ENCODE measurements at places on chromosomes 3 and 15. TPM values are rescaled to one million over a fixed set of nuclear protein-coding genes. Genes with fewer than 3 reads are reported as not detected.
A peak's percentile ranks its signal among the peaks of the same experiment; 100 is the strongest.

Gene ADAMTS7
- 17.7 TPM for total RNA-seq

Gene SGO1
- not detected for total RNA-seq

Gene REC114
- not detected for total RNA-seq

Gene ANKDD1A
- 23.6 TPM for total RNA-seq

Gene CCR1
- total RNA-seq = 25.2 TPM

Gene MCTP2
- total RNA-seq = 18.3 TPM

Gene ACP3
- 5.0 TPM for total RNA-seq

- H3K4me3 ChIP-seq = no peak overlapping the region
- DNase-seq = no peak
- no peaks in the 10 kb centered on the region for H3K27me3 ChIP-seq
- H3K4me1 ChIP-seq = no peaks in the 10 kb centered on the region
Observed at GRCh38 chr15:67144609-67145311, 79.4 kb downstream of the SMAD3 start.

DNA sequence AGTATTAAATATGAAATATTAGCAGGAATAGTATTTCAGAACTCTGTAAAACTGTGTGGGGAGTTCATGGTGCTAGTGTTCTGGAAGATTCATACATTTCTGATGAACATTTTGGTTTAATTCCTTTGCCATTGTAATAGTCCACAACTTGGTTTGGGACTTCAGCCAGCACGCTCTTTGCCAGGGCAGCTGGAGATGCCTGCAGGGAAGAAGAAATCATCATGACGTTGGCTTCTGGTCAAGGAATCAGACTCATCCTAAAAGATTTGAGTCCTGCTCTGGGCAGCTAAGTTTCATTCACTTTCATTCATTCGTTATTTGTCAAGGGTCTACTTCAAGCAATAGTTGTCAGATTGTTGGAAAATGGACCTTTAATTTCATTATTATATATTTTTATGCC is 32.4 kb upstream of the MRPL3 start:
- no peaks in the 10 kb centered on the region for H3K4me1 ChIP-seq
- no peaks in the 10 kb centered on the region for H3K27me3 ChIP-seq
- no peaks in the 10 kb centered on the region for H3K36me3 ChIP-seq
- H3K27ac ChIP-seq = no peak overlapping the region
- DNase-seq = no peak

GRCh38 chr3:113695786-113696645 is at the start of gene USF3:
Gene USF3 (minus strand): TSS chr3:113696642. CDS start chr3:113674878, 21,764 bp downstream.
- H3K4me3 ChIP-seq = peak within 1 kb of the TSS; percentile 98
- H3K27ac ChIP-seq = peak within 1 kb of the TSS; percentile 100
- H3K27me3 ChIP-seq = no peaks in the 10 kb centered on the region
- DNase-seq = peak; percentile 49
- no peaks in the 10 kb centered on the region for H3K36me3 ChIP-seq

DNA sequence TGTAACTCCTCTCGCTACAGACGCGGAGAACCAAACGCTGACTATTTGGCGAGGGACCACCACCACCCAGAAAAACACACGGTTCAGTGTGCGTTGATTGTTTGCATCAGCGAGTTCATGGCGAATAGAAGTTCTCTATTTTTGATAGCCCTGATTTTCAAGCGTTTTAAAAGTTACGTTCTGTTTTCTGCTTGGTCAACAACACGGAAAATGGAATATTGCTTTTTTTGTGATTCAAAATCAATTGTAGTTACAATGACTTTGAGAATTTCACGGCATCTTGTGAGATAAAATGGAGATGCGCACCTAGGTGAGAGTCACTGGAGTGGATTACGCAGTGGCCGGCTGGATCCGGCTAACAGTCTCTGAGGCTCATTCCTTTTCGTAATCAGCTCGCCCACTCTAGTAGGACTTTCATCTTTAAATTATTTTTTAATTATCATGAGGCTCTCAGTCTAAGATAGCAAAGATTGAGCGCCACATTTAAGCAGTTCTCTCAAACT is 54.8 kb downstream of the CCDC54 start:
- no peaks in the 10 kb centered on the region for H3K36me3 ChIP-seq
- peak overlapping the region; percentile 75 for H3K27ac ChIP-seq
- no peaks in the 10 kb centered on the region for H3K4me1 ChIP-seq
- H3K4me3 ChIP-seq = peak overlapping the region; percentile 68
- DNase-seq = no peak

GRCh38 chr3:44584646-44585501 is at the start of gene ZNF660:
Gene ZNF660 (plus strand): TSS chr3:44584964. CDS start chr3:44594194, 9,230 bp downstream.
- no peak for DNase-seq
- H3K27me3 ChIP-seq = no peaks in the 10 kb centered on the region
- no peaks in the 10 kb centered on the region for H3K36me3 ChIP-seq
- H3K4me3 ChIP-seq = peak within 1 kb of the TSS; percentile 57

All from tibial nerve (tissue), 4 donors.